ENCODE measurements at places on chromosomes 3 and 15. TPM values are rescaled to one million over a fixed set of nuclear protein-coding genes. Genes with fewer than 3 reads are reported as not detected.

PYGO1 gene
- total RNA-seq, result not detected

- no peak overlapping the region for H3K4me3 ChIP-seq
- H3K4me1 ChIP-seq, result no peaks in the 10 kb centered on the region
Observed at GRCh38 chr3:165505657-165506056, 309.5 kb upstream of the SLITRK3 start.

- no peaks in the 10 kb centered on the region for H3K27me3 ChIP-seq
- H3K36me3 ChIP-seq, result no peaks in the 10 kb centered on the region
- no peaks in the 10 kb centered on the region for H3K4me1 ChIP-seq
- DNase-seq, result no peak
Observed at GRCh38 chr3:10647376-10647775, 142.0 kb upstream of the ATP2B2 start.

DNA sequence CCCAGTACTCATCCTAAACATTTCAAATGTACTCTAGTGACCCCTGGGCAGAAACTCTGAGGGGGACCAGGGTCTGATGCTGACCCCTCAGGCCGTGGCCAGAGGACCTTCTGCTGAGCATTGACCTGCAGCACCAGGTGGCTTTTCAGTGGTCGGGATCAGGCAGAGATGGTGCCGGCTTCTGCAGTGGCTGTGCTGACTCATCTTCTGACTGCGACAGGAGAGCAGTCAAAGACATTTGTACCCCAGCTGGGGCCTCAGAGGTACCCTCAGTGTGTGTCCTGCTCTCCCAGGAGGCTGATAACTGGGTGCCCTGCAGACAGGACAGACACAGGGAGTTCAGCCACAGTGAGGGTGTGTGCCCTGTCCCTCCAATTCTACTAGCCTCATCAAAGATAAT is 36.6 kb upstream of the IQCF6 start:
- no peak overlapping the region for H3K27ac ChIP-seq
- no peak overlapping the region for H3K4me3 ChIP-seq
- peaks cover 3% of the 10 kb centered on the region for H3K27me3 ChIP-seq
- peaks cover 1% of the 10 kb centered on the region for H3K4me1 ChIP-seq
- H3K36me3 ChIP-seq, result no peaks in the 10 kb centered on the region

MEX3B gene
- 5.4 TPM for total RNA-seq

GOLGA6L10 gene
- total RNA-seq, result 1.1 TPM

DNA sequence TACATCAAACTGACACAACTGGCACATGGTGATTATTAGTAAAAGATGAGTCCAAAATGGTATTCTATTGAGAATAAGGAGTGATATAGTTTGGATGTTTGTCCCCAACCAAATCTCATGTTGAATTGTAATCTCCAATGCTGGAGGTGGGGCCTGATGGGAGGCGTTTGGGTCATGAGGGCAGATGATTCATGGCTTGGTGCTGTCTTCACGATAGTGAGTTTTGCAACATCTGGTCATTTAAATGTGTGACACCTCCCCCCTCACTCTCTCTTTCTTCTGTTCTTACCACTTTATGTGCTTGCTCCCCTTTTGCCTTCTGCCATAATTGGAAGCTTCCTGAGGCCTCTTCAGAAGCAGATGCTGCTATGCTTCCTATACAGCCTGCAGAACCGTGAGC is 90.6 kb downstream of the RSL24D1 start:
- H3K4me1 ChIP-seq, result no peaks in the 10 kb centered on the region
- no peak overlapping the region for H3K27ac ChIP-seq
- H3K36me3 ChIP-seq, result no peaks in the 10 kb centered on the region
- H3K27me3 ChIP-seq, result no peaks in the 10 kb centered on the region

DNA sequence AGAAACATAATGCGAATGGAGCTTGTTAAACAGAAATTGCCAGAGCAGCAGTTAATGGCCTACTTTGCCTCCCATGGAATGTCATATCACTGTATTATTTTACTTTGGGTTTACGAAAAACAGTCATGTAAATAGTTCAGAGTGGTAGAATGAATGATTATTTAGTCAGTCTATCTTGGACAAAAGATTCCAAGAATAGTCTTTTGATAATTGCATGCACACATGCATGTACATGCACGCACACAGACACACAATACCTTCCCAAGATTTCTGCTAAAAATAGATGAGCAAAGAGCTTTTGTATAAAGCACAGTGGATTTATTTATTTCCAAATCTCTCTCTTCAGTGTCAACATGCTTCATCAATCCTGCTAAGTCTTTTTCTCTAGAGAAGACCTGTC is 800.7 kb downstream of the DIPK2A start:
- no peak overlapping the region for H3K27ac ChIP-seq
- no peak overlapping the region for H3K4me3 ChIP-seq
- H3K36me3 ChIP-seq, result no peaks in the 10 kb centered on the region
- no peaks in the 10 kb centered on the region for H3K27me3 ChIP-seq

CRBN gene
- total RNA-seq, result 148 TPM

DNA sequence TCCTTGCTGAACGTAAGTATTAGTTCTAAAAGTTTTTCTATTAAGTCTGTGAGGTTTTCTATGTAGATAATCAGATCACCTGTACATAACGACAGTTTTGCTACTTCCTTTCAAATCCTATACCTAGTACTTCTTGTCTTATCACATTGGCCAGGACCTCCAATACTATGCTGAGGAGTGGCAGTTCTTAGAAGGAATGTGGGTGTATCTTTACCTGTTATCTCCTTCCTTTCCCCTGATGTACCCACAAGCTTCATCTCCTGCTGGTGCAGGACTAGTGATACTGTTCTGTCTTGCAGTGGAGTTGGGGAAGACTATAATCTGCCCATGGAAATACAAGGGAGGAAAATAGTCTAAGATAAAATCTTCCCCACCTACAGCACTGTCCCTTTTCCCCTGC is 16.8 kb upstream of the CA12 start:
- H3K4me1 ChIP-seq, result no peaks in the 10 kb centered on the region
- no peak overlapping the region for H3K4me3 ChIP-seq
- no peaks in the 10 kb centered on the region for H3K36me3 ChIP-seq

IGSF11 gene
- total RNA-seq, result 0.58 TPM

AMIGO3 gene
- 1.3 TPM for total RNA-seq

DNA sequence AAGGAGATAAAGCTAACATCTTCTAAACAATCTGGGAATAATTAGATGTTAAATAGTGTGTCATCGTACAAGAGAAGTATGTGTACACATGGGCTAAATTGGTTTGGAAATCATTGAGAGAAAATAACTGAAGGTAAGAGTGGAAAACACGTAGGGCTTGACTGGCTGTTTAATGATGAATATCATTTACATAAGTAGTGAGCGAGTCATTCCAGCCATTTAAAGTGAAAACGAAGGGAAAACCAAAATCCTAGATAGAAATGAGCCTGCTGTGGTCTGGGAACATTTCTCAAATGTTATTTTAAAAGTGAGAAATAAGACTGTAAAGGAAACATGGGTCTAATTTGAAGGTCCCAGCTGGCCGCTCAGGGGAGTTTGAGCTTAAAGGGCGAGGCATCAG is 41.9 kb upstream of the KCNMB2 start:
- no peaks in the 10 kb centered on the region for H3K27me3 ChIP-seq
- no peak overlapping the region for H3K4me3 ChIP-seq
- DNase-seq, result no peak

DNA sequence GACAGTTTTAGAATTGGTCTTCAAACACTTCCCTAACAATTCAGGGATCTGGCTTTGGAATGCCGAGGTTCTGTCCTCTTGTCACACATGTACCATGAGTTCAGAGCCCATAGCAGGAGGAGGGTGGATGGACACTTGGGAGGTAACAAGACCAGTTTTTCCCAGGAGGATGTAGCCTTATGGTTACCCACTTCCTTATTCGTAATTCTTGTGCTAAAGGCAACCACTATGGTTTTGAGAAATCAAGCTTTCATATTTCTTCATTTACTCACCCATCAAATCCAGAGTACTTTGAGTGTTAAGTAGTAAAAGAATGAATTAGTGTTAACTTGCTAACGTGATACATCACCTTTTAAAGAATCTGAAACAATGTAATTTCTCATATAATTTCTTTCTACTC is 479.6 kb upstream of the ALCAM start:
- H3K27me3 ChIP-seq, result no peaks in the 10 kb centered on the region
- H3K4me3 ChIP-seq, result no peak overlapping the region
- no peaks in the 10 kb centered on the region for H3K36me3 ChIP-seq
- DNase-seq, result no peak
- no peak overlapping the region for H3K27ac ChIP-seq

LEKR1 gene
- 0.77 TPM for total RNA-seq

GRCh38 chr3:146732325-146732724 is 127.2 kb upstream of the PLSCR5 start:
- no peaks in the 10 kb centered on the region for H3K4me1 ChIP-seq
- no peaks in the 10 kb centered on the region for H3K27me3 ChIP-seq
- no peaks in the 10 kb centered on the region for H3K36me3 ChIP-seq
- no peak overlapping the region for H3K4me3 ChIP-seq

RBMS3 gene
- 1.7 TPM for total RNA-seq

MYO5C gene
- 0.93 TPM for total RNA-seq

EXD1 gene
- total RNA-seq, result not detected

GRCh38 chr3:49022688-49023171 is 809 bp downstream of the NDUFAF3 start:
- H3K36me3 ChIP-seq, result peaks cover 43% of the 10 kb centered on the region
- H3K27me3 ChIP-seq, result no peaks in the 10 kb centered on the region
- DNase-seq, result no peak
- peak overlapping the region; percentile 80 for H3K4me3 ChIP-seq
- H3K4me1 ChIP-seq, result peaks cover 60% of the 10 kb centered on the region

DNA sequence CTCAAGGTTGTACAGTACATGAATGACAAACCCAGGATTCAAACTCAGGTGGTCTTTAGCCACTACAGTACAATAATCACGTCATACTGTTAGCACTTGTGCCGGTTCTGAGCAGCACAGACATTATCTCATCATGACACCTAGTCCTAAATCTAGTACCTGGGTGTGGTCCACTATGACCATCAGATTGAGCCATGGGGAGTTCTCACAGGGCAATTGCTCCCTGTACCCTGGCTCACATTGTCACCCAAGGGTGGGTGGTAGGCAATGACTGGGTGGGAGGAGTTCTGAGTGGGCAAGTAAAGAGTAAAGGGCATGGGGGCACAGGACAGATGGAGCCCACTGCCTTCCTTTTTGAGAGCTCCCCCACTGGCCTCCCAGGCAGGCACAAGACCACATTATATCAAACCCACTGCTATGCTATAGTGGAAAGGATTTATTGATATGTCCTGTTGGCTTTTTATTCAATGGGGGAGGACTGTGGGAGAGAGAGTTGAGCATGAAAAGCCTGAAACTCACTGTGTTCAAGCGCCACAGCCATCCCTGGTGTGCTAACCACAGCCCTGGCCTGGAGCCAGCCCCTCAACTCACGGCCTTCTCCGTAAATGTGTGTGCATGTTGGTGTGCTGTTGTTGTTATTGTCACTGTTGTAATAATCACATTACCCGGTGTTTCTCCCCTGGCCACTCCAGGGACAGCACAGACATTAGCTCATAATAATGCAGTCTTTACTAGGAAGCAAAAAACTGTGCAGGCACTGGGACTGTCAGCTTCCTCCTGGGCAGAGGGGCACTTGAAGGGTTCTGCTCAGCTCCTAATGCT is 27.3 kb downstream of the ADCY5 start:
- no peaks in the 10 kb centered on the region for H3K36me3 ChIP-seq
- H3K27ac ChIP-seq, result no peak overlapping the region
- no peaks in the 10 kb centered on the region for H3K4me1 ChIP-seq
- H3K4me3 ChIP-seq, result no peak overlapping the region

DNA sequence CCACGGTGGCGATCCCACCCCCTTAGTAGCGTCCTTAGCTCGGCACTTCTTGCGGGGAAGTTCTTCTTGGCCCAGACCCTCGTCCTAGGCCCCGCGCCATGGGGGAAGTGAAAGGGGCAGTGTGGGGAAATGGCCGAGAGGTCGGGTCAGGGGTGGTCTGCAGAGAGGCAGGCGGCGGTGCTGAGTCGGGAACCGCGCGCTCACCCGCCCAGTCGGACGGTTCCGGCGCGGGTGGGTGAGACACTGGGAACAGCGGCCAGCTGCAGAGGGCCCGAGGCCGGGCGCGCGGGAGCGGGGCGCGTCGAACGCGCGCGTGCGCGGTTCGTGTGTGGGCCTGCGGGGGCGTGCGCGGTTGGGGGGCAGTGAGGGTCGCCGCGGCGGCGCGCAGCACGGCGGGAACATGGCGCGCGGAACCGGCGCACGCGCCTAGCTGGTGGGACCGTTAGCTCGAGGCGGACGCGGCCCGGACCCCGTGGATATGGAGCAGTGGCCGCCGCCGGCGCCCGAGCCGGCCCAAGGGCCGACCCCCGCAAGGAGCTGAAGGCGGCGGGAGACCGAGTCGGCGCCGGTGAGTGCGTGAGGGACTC is 246.9 kb downstream of the GOLGA6L6 start:
- no peaks in the 10 kb centered on the region for H3K27me3 ChIP-seq
- H3K4me1 ChIP-seq, result no peaks in the 10 kb centered on the region
- H3K27ac ChIP-seq, result no peak overlapping the region
- H3K36me3 ChIP-seq, result no peaks in the 10 kb centered on the region
- H3K4me3 ChIP-seq, result no peak overlapping the region

GRCh38 chr15:101276501-101277037 is 716 bp downstream of the SELENOS start:
- H3K36me3 ChIP-seq, result peaks cover 55% of the 10 kb centered on the region
- peak overlapping the region; percentile 56 for H3K27ac ChIP-seq
- H3K4me3 ChIP-seq, result peak overlapping the region; percentile 92
- H3K4me1 ChIP-seq, result peaks cover 23% of the 10 kb centered on the region
- no peak for DNase-seq

- no peak for DNase-seq
- no peak overlapping the region for H3K4me3 ChIP-seq
- H3K36me3 ChIP-seq, result no peaks in the 10 kb centered on the region
- H3K27me3 ChIP-seq, result no peaks in the 10 kb centered on the region
- H3K27ac ChIP-seq, result no peak overlapping the region
- H3K4me1 ChIP-seq, result no peaks in the 10 kb centered on the region
Observed at GRCh38 chr3:195566797-195567196, 16.9 kb downstream of the APOD start.

DNA sequence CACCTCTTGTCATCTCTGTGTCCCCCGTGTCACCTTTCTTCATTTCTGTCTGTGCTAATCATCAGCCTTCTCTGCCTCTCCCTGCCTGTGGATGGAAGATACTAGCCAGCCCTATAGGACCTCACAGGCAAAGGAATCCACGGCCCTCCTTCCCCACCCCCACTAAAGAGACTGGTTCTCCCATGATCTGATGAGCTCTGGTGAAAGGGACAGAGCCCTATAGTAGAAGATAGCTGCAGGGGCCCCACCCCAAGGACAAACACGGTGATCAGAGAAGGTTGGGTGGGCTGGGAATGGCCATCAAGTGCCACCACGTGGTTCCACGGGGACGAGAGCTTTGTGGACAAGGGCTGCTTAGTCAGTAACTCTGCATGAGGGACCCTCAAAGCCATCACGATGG is 27.8 kb upstream of the RASA2 start:
- H3K27me3 ChIP-seq, result no peaks in the 10 kb centered on the region
- no peak for DNase-seq
- peaks cover 14% of the 10 kb centered on the region for H3K4me1 ChIP-seq
- no peaks in the 10 kb centered on the region for H3K36me3 ChIP-seq

DNA sequence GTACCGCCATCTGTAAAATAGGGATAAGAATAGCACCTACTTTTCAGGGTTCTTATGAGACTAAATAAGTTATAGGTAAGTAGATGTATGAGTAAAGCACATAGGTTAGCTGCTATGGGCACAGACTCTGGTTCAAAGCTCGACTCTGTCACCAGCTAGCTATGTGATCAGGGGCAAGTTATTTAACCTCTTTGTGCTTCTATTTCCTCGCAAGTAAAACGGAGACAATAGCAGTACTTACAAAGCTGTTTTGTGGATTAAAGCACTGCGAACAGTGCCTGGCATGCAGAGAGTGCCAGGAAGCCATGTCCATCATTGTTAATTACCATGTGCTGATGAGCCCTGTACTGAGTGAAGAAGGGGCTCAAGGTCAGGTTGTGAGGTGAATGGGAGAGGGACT is 1.9 kb downstream of the LAMP3 start:
- no peak overlapping the region for H3K27ac ChIP-seq
- DNase-seq, result no peak
- H3K4me3 ChIP-seq, result no peak overlapping the region
- no peaks in the 10 kb centered on the region for H3K36me3 ChIP-seq
- H3K4me1 ChIP-seq, result peaks cover 15% of the 10 kb centered on the region
